ENCODE measurements at places on chromosomes 11 and 22.

- DNase-seq: no peak
Measured at GRCh38 chr11:112836256-112836602, 125.0 kb upstream of the NCAM1 start.

- no peak for DNase-seq
Measured at GRCh38 chr11:119180729-119181676, 4.3 kb upstream of the NHERF4 start.

DNA sequence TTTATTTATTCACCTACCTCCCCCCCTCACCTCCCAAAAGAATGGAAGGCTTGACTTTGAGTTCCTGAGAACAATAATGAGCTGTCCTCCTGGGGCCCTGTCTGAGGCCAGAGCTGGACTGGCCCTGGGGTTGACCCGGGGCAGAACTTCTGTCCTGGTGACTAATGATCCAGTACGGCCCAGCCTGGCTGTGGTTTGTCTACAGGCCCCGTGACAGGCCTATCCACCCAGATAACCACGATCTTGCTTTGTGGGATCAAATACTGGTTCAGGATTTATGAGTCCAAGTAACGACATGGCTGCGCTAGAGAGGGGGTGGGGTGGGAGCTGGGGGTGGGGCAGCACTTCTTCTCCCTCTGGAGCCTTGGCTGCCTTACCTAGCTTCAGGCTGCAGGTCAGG, 81.5 kb downstream of the WT1 start:
- no peak for DNase-seq

DNA sequence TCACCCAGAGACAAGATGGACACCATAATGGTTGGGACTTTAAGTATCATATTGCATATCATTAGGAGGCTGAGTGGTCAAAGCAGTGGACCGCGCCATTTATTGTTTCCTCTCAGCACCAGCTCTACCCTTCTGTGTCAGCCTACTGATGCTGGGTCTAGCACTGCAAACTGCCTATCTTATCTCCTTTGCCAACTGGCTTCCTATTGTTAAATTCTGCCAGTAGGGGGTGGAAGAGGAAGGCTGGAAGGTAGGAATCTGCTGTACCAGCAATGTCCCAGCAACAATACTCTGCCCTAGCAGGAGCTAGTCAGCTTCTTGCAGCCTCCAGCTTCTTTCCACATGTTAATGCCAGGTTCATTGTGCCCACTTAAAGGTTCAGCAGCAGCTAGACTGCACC, 367.1 kb upstream of the PDGFD start:
- peak; percentile 3 for DNase-seq
